ENCODE measurements at places on chromosomes 1 and 21. TPM values are rescaled to one million over a fixed set of nuclear protein-coding genes. Genes with fewer than 3 reads are reported as not detected.

Gene GCSAML
- 0.18 TPM for total RNA-seq

Gene ETV3L
- total RNA-seq = not detected

Gene LYPLAL1
- 75.9 TPM for total RNA-seq

Gene SYCP1
- not detected for total RNA-seq

Gene CHI3L2
- not detected for total RNA-seq

Gene TNN
- total RNA-seq = not detected

Gene ELOA
- total RNA-seq = 31.6 TPM

Gene SPRR3
- not detected for total RNA-seq

Gene STK40
- 24.4 TPM for total RNA-seq

Gene FNDC10
- 6.9 TPM for total RNA-seq

Gene EXO1
- 0.66 TPM for total RNA-seq

Gene KRTAP13-2
- total RNA-seq = not detected

Gene CYYR1
- total RNA-seq = 4.1 TPM

Gene PLA2G4A
- 7.0 TPM for total RNA-seq

Gene C1QB
- total RNA-seq = 69.8 TPM

Gene MTARC2
- 96.0 TPM for total RNA-seq

Gene BLACAT1
- 0.53 TPM for total RNA-seq

Gene SLC44A5
- 0.80 TPM for total RNA-seq

Gene PALMD
- total RNA-seq = 6.3 TPM

Gene USH2A
- not detected for total RNA-seq

Gene C1orf116
- 59.5 TPM for total RNA-seq

Gene CASQ2
- 0.83 TPM for total RNA-seq

Gene RGS5
- 56.9 TPM for total RNA-seq

Gene ANKRD35
- total RNA-seq = 1.2 TPM

Gene NUDT17
- 2.3 TPM for total RNA-seq

Gene SPRR2A
- total RNA-seq = not detected

Gene POU3F1
- not detected for total RNA-seq

Gene PLA2G2F
- total RNA-seq = not detected

Gene ERICH3
- total RNA-seq = not detected

Gene TFAP2E
- not detected for total RNA-seq

Gene CCSAP
- total RNA-seq = 2.8 TPM

Gene CR1L
- total RNA-seq = not detected

Gene CLK2
- total RNA-seq = 125 TPM

Gene HMGCS2
- 1,165 TPM for total RNA-seq

Gene RGS13
- 11.9 TPM for total RNA-seq

Gene RGS16
- not detected for total RNA-seq

Gene AMY1C
- total RNA-seq = not detected

Gene RGSL1
- not detected for total RNA-seq

Gene SH2D5
- not detected for total RNA-seq

Gene CD84
- 2.7 TPM for total RNA-seq

Gene MFSD2A
- total RNA-seq = 239 TPM

Gene PKLR
- not detected for total RNA-seq

Gene KDM1A
- total RNA-seq = 33.5 TPM

Gene ANKRD65
- total RNA-seq = 11.6 TPM

Gene GOLPH3L
- 23.1 TPM for total RNA-seq

Gene LCE6A
- total RNA-seq = not detected

Gene NR1I3
- not detected for total RNA-seq

Gene C8A
- total RNA-seq = not detected

Gene NOL9
- 24.0 TPM for total RNA-seq

Gene BCL2L15
- total RNA-seq = 38.0 TPM

Gene EDARADD
- total RNA-seq = not detected

Gene CDCA8
- total RNA-seq = 3.1 TPM

Gene SMCP
- total RNA-seq = not detected

Gene EDN2
- total RNA-seq = 43.2 TPM

Gene PLA2G2A
- 501 TPM for total RNA-seq
